Frontal cortex (tissue), 4 donors: ENCODE measurements at places on chromosomes 2 and 18. TPM values are rescaled to one million over a fixed set of nuclear protein-coding genes. Genes with fewer than 3 reads are reported as not detected.
A peak's percentile ranks its signal among the peaks of the same experiment; 100 is the strongest.

- DNase-seq, result no peak
These were observed 50.6 kb downstream of the RAPH1 start for GRCh38 chr2:203484266-203485112.

DNA sequence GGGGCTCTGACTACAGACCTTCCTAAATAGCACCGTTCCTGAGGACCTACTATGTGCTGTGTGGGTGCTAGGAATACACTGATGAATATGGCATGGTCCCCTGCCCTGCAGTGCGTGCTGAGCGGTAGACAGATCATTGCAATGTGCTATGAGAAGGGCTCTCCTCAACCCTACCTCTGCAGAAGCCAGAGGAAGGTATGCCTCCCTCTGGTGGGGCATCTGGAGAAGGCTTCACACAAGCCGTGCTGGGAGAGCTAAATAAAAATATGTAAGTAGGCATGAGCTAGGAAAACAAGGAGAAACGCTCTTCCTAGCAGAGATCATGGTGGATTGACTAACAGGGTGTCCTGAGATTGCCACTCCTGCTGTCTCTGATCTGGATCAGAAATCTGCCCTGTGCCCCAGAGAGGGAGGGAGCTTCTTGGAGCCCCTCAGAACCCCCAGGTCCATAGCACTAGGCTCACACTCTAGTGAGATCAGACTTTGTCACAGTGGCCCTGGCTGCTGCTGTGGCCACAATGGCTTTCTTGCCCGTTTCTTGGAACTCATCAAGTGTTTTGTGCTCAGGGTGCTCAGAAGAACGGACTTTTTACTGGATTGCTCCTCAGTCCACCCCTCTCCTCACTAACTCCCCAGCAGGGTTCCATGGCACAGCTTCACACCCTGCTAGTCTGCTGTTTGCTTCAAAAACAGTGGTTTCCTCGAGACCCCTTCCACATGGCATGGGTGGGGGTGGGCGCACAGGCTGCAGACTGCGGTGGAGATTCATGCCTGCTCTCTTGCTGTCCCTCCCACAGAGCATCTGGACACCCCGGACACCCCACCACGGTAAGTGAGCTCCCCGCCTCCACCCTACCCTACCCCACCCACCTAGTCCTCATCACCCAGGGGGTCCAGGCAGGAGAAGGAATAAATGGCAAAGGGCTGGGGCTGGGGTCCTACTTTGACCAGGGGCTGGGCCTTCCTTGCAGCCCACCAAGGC lies 14.2 kb downstream of the SIGLEC15 start:
- no peak for DNase-seq

- DNase-seq, result no peak
These were observed 124.7 kb downstream of the GULP1 start for GRCh38 chr2:188416367-188416766.

GRCh38 chr2:10781746-10782145 lies 30.8 kb downstream of the PDIA6 start:
- DNase-seq, result no peak

GRCh38 chr18:51890762-51891161 lies 449.2 kb upstream of the DCC start:
- DNase-seq, result no peak

GRCh38 chr18:61896118-61896517 lies 3.3 kb upstream of the RNF152 start:
- DNase-seq, result no peak

GRCh38 chr2:134683561-134684112 lies 35.2 kb downstream of the TMEM163 start:
- no peak for DNase-seq

Gene LCT
- total RNA-seq, result not detected

GRCh38 chr2:62344472-62344871 lies 148.6 kb downstream of the B3GNT2 start:
- no peak for DNase-seq

DNA sequence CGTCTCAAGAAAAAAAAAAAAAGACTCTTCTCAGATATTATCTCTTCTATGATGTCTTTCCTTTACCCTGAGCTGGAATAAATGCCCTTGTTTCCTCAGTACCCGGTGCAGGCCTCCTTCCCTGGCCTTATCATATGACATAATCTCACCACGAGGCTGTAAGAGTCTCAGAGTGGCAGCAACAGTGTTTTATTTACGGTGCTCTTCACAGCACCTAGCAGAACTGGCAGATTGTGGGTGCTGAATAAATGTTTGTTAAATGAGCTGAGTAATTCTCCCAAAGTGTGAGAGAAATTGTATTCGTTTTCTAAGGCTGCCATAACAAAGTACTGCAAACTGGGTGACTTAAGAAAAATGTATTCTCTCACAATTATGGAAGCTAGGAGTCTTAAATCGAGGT lies 82.8 kb upstream of the CD28 start:
- peak; percentile 30 for DNase-seq

Gene NT5DC4
- total RNA-seq, result not detected

GRCh38 chr2:112836695-112837117 lies at the start of gene IL1B:
IL1B (minus strand) TSS chr2:112836779; CDS start chr2:112836229, 550 bp downstream.
- DNase-seq, result no peak

- DNase-seq, result no peak
These were observed 21.5 kb downstream of the SOS1 start for GRCh38 chr2:39099310-39099869.

- DNase-seq, result no peak
These were observed 49.2 kb upstream of the KCNG2 start for GRCh38 chr18:79748321-79749180.

GRCh38 chr2:11254100-11254536 lies 90.3 kb downstream of the ROCK2 start:
- DNase-seq, result no peak

Gene NAT8
- not detected for total RNA-seq

Gene INO80B
- total RNA-seq, result 9.8 TPM

DNA sequence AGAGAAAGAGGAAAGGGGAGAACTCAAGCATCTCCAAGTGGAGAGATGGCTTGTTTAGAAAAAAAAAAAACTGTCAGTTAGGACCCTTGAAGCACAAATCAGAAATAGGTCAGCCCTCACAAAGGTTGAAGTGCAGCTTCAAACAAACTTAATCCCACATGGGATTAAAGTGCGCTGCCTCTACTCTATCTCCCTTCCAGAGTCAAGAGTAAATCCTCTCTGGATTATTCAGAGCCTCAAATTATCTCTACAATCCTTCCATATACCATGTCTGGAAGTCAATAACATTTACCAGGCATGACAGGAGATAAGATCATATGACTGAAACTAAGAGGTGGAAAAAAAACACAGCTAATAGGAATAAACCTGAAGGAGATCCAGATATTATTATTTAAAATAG lies 69.8 kb downstream of the SMAD7 start:
- DNase-seq, result no peak

DNA sequence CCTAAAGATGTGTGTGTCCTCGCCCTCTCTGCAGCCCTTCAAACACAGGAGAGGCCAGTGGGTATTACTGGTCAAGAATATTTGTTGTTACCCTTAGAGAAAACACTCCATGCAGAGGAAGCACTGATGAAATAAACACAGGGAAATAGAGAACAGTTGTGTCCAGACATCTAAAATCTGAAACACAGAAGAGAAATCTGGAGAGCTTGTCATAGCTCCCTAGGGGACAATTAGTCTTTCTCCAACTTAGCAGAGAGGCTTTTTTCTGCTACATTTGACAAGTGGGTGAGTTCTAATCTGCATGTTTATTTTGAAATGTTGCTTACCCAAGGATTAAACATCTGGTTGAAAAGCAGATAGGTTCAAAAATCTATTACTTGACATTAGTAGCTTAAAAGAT lies 190.1 kb downstream of the CTNNA2 start:
- DNase-seq, result no peak

Gene ATOH8
- total RNA-seq, result 2.0 TPM

GRCh38 chr18:54777118-54777791 lies 51.0 kb upstream of the RAB27B start:
- no peak for DNase-seq

DNA sequence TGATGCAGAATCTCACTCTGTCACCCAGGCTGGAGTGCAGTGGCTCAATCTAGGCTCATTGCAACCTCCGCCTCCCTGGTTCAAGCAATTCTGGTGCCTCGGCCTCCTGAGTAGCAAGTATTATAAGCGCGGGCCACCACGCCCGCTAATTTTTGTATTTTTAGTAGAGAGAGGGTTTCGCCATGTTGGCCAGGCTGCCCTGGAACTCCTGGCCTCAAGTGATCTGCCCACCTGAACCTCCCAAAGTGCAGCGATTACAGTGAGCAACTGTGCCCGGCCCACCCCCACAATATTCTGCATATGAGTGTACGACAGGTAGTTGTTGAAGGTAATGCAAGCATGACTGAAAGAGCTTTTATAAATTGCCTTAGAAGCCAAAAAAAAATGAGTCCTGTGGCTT lies 1.2 kb downstream of the WDR75 start:
- DNase-seq, result no peak

DNA sequence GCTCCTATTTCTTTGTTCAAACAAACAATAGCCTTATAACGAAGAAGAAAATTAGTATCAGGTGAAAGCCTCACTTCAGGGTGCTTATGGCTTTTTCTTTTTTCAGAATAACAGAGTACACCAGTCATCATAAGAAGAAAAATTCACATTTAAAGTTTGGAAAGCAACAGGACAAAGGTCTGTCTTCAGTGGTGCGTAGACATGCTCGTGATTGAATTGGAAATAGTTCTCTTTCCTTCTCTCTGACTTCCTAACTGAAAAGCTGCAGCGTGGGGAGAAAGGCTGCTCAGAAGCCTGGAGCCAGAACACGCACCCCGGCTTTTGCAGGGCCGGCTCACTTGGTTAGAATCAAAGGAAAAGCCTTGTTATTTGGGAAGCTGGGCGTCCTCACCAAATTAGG lies 127.6 kb upstream of the ZNF516 start:
- no peak for DNase-seq

Gene UGT1A4
- total RNA-seq, result not detected

DNA sequence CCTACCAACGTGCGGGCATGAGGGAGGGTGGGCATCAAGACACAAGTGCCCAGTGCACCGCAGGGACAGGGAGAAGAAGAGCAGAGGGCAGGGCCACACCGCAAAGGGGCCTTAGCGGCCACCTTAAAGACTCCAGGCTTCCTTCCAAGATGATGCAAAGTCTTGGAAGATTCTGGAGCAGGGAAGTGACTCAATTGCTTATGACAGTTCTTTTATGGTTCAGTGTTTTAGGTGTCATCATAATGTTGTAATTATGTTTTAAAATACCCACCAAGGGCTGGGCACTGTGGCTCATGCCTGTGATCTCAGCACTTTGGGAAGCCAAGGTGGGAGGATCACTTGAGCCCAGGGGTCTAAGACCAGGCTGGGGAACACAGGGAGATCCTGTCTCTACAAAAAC lies 44.5 kb upstream of the SEMA4C start:
- DNase-seq, result no peak

Gene LBH
- 68.9 TPM for total RNA-seq

- peak; percentile 33 for DNase-seq
These were observed 187.8 kb upstream of the RAB6C start for GRCh38 chr2:129791712-129792111.

DNA sequence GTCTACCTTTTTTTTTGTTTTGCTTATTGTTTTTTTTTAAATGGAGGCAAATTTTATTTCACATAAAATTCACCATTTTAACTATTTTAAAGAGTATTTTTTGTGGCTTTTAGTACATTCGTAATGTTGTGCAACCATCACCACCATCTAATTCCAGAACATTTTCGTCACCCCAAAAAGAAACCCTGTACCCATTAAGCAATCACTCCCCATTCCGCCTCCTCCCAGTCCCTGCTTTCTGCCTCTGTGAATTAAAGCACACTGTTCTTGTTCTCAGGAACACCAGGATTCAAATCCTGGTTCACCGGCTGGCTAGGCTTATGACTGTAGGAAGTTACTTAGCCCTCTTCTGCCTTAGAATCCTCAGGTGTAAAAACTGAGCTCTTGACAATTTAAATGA lies 36.9 kb upstream of the EPAS1 start:
- no peak for DNase-seq

- DNase-seq, result no peak
These were observed 410.7 kb upstream of the DSEL start for GRCh38 chr18:67926929-67927864.

- no peak for DNase-seq
These were observed 115.4 kb upstream of the PKDCC start for GRCh38 chr2:41932241-41933045.

Gene GALR1
- total RNA-seq, result under 0.01 TPM

Gene ZCCHC2
- total RNA-seq, result 13.5 TPM

Gene TXNDC2
- not detected for total RNA-seq

DNA sequence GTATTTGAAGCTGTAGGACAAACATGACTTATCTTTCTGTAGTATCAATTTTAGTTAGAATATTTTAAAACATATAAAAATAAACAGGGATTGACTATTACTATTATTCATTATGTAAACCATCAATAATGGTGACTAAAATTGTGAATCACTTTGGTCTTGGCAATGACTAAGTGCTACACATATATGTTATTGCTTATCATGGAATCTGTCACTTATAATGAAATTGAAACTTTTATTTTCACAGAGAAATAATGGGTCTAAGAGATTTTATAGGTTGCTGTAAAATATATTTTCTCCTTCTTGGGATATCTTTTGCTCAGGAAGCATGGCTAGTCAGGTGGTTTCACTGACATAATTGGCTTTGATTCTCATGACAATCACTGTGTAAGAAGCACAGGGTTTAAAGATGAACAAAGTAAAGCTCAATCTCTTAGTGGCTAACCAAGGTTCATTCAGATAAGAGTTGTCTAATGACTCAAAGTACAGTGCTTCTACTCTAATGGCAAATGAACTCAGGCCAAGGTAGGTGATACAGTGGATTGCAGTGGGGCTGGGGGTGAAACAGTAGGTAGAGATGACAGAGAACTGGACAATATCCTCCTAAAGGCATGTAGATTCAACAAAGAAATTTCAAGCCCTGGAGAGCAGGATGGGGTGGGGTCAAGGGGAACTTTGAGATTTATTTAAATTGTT lies 98.6 kb upstream of the FANCL start:
- no peak for DNase-seq

Gene ANTXR1
- total RNA-seq, result 8.2 TPM

- DNase-seq, result peak; percentile 90
These were observed at the start of gene NR4A2 for GRCh38 chr2:156332534-156333273. NR4A2 (minus strand) TSS chr2:156332721; CDS start chr2:156330186, 2,535 bp downstream.

Gene HOXD12
- not detected for total RNA-seq

GRCh38 chr2:65027616-65028244 lies 28.5 kb upstream of the CEP68 start:
- DNase-seq, result no peak

Gene CELF4
- 92.9 TPM for total RNA-seq

Gene C2orf78
- not detected for total RNA-seq

- DNase-seq, result no peak
These were observed 35.1 kb downstream of the MAPRE2 start for GRCh38 chr18:35076135-35076924.
